NAMALWA (cell line): ENCODE measurements at places on chromosomes 7 and 10.

DNA sequence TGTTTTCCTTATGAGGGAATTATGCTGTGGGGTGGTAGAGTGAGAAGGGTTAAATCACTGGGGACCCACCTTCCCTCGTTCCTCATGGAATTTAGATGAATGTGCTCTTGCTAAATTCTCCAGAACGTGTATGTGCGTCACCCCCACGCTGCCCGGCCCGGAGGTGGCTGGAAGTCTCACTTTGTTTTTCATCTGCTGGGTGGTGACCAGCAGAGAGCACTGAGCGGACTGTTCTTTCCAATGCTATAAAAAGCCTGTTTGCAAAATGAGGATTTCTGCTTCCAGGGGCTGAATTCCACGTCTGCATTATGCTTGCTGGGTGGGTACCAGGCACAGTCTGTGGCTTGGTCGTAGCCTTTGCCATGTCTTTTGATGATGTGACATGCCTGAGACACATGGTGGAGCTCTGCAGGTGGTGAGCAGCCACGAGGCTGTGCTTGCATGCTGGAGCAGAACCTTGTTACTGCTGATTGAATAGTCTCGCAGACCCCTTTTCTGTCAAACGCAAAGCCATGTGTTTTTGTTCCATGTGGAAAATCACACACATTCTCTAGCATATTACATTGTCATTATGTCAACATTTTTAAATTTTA is 31.9 kb upstream of the INSYN2A start:
- DNase-seq: peak; percentile 2

GRCh38 chr7:93835702-93836101 is 54.9 kb downstream of the TFPI2 start:
- no peak for DNase-seq

DNA sequence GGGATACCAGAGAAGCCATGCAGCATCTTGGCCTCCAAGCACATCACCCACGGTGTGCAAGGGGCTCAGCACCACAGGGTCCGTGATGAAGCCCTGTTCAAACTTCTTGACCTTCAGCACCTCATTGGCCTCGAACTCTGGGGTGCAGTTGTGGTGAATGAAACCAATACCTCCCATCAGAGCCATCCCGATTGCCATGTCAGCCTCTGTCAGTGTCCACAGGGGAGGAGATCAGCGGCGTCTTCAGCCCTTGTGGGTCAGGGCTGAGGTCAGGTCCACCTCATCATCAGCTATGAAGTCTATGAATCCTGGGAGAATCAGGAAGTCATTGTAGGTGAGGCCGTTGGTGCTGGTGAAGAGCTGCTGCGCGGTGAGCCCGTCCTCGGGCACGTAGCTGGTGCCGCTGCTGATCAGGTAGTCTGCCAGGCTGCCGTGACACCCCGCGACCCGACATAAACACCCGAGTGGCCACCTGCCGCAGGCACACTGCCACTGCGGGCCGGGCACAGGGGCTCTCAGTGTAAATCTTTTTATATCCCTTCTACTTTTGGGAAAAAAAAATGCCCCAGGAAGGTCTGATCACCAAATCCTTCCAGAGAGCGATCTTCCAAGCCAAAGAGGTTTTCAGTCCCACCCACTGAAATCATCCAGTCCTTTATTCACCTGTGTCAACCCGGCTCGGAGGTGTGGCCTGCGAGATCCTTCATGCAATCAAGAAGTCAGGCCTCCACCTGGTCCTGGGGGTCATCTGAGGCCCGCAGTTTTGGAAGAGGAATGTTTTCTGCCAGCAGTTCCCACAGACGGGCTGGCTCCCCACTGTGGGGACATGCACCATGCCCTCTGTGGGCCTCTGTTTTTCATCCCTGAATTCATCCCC is 144.1 kb upstream of the KCNMA1 start:
- DNase-seq: no peak

GRCh38 chr10:26516540-26517101 is 78.5 kb downstream of the APBB1IP start:
- DNase-seq: no peak

- no peak for DNase-seq
Observed at GRCh38 chr7:53245721-53246120, 210.3 kb downstream of the POM121L12 start.

DNA sequence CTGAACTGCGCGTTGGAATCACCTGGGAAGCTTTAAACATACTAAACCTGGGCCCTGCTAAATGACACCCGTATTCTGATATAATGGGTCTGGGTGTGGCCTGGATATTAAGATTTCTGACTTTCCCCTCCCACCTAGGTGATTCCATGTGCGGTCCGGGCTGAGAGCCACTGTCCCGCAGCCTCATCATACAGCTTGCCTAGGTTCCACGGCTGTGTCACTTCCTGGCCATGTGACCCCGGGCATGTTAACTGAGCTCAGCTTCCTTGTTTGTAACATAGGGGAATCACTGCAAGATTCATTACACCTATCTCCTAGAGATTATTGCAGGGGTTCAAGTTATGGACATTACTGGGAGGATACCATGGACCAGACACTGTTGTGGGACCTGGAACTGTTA is 472.7 kb upstream of the GALNT17 start:
- DNase-seq: no peak

DNA sequence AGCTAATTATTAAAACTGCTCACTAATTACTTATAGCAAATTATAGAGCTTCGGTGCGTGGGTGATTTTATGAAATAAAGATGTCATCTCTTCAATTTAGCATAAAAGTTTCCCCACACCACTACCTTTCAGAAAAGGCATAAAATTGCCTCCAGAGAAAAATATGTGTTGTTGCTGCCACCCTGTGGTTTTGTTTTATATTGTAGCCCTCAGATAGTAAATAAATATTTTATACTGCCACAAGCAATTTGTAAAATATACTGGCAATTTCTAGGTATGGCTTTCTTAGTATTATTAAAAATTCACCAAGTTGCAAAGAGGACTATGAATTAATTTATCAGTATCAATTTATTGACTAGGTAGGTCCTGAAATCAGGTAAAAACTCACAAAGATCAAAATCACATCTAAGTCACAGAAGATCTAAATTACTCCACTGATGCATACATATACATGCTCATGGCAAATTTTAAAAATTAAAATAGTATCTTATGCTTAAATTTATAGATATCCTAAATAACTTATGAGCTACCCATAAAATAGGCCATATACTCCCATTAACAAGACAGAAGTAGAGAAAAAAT is 26.5 kb downstream of the ASNS start:
- peak; percentile 74 for DNase-seq

GRCh38 chr7:121180436-121181063 is 148.2 kb upstream of the WNT16 start:
- DNase-seq: peak; percentile 92

DNA sequence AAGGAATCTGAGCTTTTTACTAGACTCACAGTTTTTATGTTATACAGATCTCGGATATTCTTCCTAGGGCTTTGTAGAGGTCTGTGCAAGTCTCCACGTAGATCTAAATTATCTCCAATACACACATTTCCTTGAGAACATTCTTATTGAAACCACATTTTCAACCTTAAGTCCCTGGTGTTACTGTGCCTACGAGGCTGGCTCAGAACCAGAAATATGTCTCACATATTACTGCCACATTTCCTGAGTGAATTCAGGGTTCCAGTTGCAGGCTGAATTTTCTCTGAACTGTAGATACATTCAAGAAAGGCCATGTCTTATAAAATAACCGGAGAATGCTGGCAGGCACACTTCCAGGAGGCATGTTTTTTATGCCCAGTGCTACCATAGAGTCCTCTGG is 46.5 kb downstream of the INHBA start:
- no peak for DNase-seq

- DNase-seq: peak; percentile 73
Observed at GRCh38 chr7:18610331-18610948, 114.9 kb downstream of the HDAC9 start.

DNA sequence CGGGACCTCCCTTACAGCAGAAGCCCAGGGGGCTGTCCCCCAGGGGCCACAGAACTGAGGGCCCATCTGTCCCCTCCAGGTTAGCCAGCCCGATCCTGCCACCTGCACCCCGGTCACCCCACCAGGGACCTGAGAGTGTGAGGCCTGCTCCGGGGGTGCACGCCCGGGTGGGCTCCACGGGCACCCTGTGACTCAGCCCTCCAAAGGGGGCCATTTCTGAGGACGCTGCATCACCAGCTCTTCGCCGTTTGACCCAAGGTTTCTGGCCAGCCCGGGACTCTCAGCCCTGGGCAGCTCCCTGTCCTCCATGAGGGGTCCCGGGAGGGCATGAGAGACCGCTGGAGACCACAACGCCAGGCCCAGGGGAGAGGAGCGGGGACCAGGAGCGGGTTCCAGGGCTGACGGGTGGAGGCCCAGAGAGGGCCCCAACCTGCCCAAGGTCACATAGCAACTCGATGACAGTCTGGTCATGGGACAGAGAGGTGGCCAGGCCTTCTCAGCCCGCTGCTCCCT is 79.3 kb downstream of the ELFN1 start:
- no peak for DNase-seq

GRCh38 chr10:21424459-21424861 is 101.0 kb downstream of the SKIDA1 start:
- DNase-seq: no peak

DNA sequence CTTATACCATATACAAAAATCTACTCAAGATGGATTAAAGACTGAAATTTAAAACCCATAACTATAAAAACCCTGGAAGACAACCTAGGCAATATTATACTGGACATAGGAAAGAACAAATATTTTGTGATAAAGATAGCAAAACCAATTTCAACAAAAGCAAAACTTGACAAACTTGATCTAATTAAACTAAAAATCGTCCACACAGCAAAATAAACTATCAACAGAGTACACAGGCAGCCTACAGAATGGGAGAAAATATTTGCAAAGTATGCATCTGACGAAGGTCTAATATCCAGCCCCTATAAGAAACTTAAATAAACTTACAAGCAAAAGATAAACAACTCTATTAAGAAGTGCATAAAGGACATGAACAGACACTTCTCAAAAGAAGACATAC is 240.1 kb downstream of the HGF start:
- DNase-seq: no peak

- DNase-seq: no peak
Observed at GRCh38 chr7:133983685-133984419, 143.3 kb upstream of the LRGUK start.

DNA sequence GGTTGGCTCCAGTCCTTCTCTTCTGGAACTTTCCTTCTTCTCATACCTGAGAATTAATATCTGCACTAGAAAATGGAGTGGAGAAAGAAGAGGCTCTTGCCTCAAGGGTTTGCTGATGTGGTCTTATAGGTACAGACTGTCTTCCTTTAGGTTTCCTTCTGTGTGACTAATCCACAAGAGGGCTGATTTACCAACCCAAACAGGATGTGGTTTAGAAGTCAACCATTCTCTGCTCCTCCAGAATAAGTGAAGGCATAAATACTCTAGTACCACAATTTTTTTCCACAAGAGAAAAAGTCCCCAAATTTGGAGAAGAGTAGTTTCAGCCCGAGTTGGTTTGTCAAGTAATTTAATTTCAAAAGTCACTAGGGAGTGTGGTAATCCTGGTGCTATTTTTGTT is 85.8 kb downstream of the NRP1 start:
- no peak for DNase-seq

DNA sequence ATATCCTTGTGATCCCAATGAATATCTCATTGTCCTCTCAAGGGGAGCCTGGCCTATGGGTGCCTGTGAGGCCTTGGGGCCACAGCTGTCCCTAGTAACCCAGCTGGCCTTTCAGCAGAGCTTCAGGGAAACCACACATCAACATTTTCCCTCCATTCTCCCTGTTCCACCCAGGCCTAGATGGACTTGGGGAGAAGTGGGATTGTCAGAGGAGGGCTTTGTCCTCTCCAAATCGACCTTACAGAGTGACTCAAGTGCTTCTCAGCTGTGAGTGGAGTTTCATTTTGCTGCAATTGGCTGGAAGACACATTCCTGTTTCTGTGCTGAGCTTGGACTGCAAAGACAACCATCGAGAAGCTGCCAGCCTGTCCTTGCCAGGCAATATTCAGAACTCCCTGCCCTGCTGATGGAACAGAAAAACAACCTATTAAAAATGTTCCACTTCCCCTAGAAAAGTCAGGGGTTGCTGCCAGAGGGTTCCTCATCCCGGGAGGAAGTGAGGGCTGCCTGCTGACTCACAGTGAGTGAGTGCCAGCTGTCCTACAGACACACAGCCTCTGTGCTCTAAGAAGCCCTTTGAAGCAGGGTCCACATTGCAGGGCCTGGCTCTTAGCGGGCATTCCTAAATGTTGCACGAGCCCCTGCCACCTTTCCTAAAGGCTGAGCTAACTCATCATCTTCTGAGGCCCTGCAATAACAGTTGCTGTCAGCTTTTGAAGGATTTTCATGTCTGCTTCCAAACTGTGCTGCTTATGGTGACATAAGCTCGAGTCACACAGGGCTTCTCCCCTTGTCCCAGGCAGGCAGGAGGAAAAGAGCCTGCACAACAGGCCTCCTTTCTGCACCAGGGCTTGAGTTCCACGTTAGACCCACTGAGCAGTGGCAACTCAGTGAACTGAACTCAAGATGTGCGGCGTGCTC is 20.5 kb downstream of the STRA8 start:
- DNase-seq: no peak

GRCh38 chr7:80372415-80372814 is 139.4 kb downstream of the GNAT3 start:
- no peak for DNase-seq

DNA sequence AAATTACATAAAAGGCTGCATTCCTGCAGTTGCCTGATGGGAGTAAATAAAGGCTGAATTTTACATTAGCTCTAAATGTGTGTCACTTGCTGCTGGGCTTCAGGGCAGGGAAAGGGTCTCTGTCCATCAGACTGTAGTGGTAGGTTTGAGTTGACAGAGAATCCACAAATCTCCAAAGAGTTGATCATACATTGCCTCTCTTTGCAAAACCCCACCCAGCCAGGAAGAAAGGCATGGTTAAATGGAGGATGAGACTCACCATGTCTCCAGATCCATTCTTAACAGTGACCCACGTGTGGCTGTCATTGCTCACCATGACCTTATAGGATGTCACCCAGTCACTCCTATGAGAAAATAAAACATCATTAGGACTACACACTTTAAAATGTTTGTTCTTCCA is 92.8 kb downstream of the CPXM2 start:
- no peak for DNase-seq

DNA sequence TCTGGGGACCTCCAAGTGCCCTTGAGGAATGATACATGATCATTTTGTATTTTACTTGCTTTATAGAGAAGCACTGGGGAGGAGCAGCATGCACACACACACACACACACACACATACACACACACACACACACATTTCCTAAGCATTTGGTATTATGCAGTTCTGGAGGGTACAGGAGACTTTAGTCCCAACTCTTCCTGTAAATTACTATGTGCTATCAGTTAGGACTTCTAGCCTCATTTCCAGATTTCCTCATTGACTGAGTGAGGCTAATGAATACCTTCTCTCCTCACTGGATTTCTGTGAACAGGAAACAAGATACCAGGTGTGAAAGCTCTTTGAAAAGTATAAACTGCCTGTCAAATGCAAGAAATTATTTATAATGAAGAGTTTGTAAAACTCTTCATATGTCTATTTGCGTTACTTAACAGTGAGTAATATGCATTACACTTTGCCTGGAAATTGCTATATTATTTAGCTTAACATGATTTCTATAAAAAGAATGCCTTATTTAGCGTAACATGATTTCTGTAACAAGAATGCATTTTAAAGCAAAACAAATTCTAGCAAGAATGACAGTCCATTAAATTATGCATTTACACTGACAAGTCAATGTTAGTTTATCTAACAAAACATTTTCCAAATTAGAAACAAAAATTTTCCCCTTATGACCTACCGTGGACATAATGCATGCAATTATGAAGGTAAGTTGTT is 34.2 kb downstream of the ACTA2 start:
- no peak for DNase-seq

- no peak for DNase-seq
Observed at GRCh38 chr10:67988606-67989005, 86.5 kb downstream of the HERC4 start.

- DNase-seq: no peak
Observed at GRCh38 chr10:34228066-34228465, 587.0 kb downstream of the PARD3 start.
